ENCODE measurements at places on chromosomes 4 and X.

GRCh38 chrX:2263203-2263602 is 237.6 kb downstream of the DHRSX start:
- DNase-seq, result no peak

GRCh38 chrX:75051047-75051446 is 105.0 kb downstream of the ABCB7 start:
- DNase-seq, result no peak

DNA sequence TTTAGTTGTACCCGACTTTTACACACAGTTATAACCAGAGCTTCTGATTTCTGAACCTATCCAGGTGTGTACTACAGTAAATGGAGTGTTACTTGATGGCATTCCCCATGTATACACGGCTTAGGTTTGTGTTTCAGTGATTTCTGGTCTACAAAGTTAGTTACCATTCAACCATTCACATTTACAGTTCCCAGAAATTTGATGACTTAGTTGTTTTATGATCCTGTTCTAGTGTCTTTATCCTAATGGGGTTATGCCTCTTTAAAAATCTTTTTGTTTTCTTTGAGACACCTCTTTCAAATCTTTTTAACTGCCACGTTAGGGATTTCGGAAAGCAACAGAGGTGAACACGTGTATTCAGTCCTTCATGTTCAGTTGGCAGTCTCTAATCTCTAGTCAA is 23.4 kb downstream of the CPEB2 start:
- DNase-seq, result no peak

GRCh38 chrX:10608099-10608498 is 12.3 kb downstream of the MID1 start:
- DNase-seq, result no peak

DNA sequence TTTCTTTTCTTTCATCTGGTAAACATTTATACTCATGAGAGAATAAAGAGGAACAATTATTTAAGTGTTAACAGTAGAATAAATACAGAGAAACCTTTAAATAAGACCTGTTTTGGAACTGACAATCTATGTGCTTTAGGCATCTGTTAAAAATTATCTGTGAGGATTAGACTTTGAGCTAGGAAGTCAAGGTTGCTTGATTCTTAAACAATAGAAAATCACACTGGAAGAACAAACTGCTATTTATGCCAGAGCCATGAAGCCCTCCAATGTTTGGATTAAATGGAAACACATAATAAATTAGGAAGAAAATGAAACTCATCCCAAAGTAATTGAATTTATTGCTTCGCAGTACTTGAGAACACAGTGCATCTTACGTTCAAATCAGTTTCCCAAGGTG is 207.2 kb upstream of the NPY2R start:
- DNase-seq, result no peak

- no peak for DNase-seq
Observed at GRCh38 chr4:5374994-5375393, 323.7 kb downstream of the STK32B start.

DNA sequence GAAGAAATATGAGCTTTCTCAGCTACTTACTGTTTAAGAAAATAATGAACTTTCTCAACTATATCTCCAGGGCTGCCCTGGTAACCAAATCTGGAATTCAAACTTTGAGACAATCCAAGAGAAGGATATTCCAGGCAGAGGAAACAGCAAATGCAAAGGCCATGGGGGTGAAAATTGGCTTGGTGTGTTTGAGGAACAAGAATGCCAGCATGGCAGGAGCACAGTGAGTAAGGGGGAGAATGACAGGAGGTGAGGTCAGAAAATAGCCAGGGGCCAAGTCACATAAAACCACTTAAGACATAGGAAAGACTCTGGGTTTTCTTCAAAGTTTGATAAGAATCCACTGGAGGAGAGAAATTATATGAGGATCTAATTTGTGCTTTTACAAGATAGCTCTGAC is 27.2 kb upstream of the BTC start:
- no peak for DNase-seq

- DNase-seq, result no peak
Observed at GRCh38 chr4:126753592-126753991, 879.2 kb upstream of the INTU start.

GRCh38 chr4:169341490-169341889 is 70.7 kb upstream of the SH3RF1 start:
- peak; percentile 17 for DNase-seq

DNA sequence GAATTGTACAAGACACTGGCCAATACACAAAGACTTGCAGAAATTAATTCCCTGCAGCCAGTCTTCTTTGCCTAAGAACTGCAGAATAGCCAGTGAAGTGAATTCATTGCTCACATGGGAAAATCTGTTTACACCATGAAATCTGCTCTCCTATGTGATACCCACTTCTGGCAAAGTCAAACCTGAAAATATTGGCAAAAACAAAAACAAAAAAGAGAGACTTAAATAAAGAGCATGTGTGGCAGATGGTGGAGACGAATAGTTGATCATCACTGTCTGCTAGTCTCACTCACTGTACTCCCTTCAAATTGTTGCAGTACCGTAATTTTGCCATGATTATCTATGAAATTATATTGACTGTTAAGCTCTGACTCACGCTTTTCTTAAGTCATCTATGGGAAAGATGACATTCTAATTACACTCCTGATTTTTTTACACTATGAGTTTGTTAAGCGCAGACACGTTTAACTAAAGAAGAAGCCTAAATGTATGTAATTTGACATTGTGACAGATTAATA is 406.8 kb downstream of the PCDH7 start:
- no peak for DNase-seq

GRCh38 chrX:79336869-79337815 is 30.0 kb downstream of the ITM2A start:
- DNase-seq, result no peak

DNA sequence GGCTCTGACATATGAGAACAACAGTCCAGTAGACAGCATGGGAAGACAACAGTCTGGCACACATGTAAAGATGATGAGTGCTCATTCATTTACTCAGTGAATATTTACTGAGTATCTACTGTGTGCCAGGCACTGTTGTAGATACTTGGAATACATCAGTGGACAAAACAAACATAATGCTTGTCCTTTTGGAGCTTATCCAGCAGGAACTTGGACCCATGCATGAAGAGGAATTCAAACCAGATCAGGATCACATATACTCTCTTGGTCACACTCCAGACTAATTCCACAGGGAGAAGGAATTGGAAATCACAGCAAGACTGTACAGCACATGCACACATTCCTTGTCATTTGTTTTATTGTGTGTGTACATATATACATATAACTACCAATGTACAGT is 217.6 kb upstream of the TTC29 start:
- DNase-seq, result no peak

DNA sequence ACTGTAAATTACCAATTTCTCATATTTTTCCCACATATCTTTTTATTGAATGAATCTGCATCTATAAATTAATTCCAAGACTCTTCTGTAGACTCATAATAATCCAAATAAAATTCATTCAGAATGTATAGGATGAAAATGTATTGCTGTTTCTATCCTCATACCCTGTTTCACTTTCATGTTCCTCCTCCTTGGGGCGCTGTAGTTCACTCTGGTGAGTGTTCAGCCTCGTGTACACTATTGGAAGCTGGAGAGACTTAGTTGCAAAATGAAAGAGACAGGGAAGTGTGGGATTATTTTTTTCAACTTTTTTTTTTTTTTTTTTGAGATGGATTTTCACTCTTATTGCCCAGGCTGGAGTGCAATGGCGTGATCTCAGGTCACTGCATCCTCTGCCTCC is 296.1 kb downstream of the TLL1 start:
- no peak for DNase-seq

DNA sequence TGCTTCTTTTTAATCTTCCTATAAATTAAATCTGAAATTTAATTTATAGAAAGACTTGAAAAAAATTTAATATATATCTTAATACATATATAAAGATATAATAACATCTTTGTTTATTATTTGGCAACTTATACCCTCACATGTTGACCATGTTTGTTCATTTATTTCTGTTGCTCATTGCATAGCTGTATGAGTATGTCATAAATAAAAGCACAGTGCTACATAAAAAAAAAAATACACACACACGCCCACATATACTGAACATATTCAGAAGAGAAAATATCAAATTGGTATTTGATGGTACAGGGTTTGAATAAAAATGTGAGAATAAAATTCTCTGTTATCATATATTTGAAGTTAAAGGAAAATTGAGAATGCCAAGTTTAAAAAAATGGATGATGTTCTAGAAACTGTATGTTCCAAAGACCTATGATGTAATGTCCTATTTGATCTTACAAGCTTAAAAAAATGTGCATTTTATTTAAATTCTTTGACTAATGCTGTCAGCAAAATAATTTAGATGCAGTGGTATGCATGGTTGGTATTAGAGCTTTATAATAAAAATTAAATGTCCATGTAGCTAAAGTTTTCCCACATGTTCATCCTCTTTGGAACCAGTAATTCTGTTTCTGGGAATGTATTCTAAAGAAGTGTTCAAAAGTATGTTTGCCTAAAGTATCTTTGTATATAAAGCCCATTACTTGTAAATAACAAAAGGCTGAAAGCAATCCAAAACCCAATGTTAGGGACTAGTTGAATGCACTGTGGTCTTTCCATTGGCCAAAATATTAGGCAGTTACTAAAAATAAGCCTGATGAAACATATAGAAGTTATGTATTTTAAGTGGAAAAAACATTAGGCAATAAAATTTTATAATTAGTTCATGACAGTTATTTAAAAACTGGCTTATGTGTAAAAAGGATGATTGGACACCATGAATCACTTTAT is 12.9 kb downstream of the TMEM184C start:
- no peak for DNase-seq

DNA sequence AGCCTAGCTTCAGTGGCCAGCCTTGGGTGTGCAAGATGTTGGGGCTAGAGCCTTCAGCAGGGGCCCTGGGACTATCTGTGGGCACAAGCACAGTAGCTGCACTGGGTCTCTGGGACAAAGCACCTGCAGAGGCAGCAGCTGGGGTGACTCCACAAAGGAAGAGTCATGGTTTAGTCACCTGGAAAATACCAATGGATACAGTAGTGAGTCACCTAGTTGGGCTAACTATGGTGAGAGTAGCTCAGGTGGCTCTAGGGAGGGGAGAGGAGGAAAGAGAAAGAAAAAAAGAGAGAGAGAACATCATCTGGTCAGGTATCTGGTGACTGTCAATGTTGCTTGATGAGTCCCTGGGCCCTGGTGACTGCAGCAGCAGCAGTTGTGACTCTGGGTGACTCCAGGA is 72.9 kb upstream of the SPIN4 start:
- DNase-seq, result no peak

DNA sequence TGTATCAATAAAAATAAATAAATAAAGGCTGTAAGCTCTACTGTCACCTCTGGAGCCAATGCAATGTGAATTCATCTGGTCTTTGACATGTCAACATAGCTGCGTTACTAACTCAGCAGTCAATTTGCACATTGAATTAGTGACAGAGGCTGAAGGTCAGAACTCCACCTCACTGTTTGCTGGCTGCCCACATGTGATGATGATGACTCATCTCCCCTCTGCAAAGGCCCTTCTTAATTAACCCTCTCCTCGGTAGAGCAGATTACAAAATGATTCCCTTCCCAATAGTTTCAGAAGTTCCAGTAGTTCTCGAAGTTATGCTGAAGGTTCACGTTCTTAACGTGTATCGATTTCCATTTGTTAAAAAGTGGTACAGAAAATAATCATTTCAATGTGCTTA is 1626.0 kb upstream of the TENM3 start:
- DNase-seq, result no peak

- DNase-seq, result no peak
Observed at GRCh38 chrX:2550328-2551020, 49.7 kb upstream of the DHRSX start.

- DNase-seq, result no peak
Observed at GRCh38 chr4:140641105-140641555, 72.4 kb upstream of the UCP1 start.

DNA sequence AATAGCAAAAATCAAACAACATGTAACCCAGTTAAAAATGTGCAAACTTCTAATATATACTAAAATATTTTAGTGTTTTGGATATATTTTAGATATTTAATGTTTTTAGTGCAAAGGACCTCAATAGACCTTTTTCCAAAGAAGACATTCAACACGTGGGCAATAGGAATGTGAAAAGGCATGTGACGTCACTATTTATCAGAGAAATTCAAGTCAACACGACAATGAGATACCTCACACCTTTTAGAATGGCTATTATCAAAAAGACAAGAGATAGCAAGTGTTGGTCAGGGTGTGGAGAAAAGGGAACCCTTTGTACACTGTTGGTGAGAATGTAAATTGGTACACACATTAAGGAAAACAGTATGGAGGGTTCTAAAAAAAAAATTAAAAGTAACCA is 115.6 kb upstream of the FAM47B start:
- no peak for DNase-seq

DNA sequence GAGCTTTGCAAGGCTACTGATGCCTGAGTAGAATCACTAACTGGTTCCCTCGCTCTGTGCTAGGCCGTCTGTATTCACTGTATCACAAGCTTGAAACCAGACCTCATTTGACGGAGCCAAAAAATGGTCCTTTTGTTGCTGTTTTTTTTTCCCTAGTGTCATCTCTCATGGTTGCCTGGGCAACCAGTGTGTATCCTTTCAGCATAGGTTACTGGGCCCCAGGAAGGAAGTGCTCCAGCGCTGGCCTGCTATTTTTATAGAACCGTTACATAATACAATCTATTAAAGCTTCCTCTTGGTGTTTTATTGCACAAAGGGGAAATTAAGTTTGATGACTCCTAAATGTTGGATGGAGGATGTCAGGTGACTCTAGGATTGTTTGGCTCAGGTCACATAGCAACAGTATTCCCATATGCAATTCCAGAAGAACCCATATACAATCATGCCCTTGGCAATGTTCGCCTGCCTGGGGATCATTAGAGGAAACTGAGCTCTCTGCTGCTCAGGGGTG is 220.4 kb downstream of the SPRY1 start:
- DNase-seq, result no peak

DNA sequence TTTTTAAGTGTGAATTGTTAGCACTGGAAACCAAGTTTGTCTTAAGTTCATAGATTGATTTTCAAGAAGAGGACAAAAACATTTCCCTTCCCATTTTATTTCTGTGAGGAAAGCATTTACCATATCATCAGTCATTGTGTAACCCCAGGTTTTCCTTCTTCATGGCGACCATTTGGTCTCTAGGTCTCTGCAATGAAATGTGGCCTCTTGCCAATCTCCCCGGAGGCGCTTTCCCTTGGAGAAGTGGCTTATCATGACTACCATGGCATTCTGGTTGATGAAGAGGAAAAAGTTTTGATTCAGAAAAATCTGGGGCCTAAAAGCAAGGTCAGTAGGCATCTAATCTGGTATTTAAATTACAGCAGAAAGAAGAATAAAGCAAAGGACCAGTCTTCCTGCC is 54.4 kb downstream of the ADD1 start:
- no peak for DNase-seq

DNA sequence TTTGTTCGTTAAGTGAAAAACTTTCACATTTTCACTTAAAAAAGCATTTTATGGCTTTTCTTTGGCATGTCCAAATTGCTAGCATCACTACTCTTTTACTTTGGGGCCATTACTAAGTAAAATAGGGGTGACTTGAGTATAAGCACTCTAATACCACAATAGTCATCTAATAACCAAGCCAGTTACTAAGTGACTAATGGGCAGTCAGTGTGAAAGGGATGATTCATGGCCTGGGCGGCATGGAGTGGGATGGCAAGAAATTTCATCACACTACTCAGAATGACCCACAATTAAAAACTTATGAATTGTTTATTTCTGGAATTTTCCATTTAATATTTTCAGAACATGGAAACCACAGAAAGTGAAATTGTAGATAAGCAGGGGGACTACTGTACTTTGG is 60.9 kb downstream of the BMP15 start:
- DNase-seq, result no peak

- DNase-seq, result no peak
Observed at GRCh38 chr4:152296386-152296785, 239.5 kb downstream of the FBXW7 start.

- no peak for DNase-seq
Observed at GRCh38 chr4:5200513-5200912, 149.2 kb downstream of the STK32B start.

Measured in GM10248 (cell line).